ENCODE measurements at places on chromosomes 16 and 17.

DNA sequence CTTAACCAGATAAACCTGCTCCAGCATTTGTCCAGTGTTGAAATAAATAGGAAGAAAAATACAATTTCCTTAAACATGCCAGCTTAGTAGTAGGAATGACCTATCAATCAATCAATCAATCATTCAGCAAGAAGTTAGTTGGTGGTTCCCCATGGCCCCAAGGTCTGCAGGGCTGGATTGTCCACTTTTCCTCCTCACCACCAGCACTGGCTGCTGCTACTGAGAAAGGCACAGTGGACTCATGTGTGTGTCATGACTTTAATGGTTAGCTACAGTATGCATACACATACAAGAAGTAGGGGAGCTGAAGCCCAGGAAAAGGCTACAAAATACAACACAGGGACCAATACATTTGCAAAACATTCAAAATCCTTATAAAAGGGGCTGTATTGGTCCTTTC, 4.4 kb downstream of the SETD6 start:
- no peak for DNase-seq

- no peak for DNase-seq
These were observed 3.0 kb upstream of the ZNF213 start for GRCh38 chr16:3131755-3132377.

GRCh38 chr17:64216338-64217248, 46.5 kb downstream of the TEX2 start:
- DNase-seq = peak; percentile 30

DNA sequence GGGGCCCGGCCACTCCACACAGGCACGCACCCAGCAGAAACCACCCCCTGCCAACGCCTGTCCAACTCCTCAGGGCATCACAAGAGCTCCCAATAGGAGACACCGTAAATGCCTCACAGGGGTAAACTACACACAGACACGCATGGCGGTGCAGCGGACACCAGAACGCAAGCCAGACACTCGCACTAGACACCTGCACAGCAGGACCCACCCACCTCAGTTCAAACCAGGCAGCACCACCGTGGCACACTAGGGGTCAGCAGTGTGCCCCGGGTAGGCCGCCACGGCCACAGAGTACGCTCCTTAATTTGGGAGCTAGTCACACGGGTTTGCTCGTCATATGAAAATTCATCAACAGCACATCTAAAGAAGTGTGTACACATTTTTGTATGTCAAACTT, 3.4 kb downstream of the SLC38A10 start:
- DNase-seq = peak; percentile 73

- DNase-seq = no peak
These were observed 40.1 kb upstream of the CLEC19A start for GRCh38 chr16:19245326-19245925.

- DNase-seq = no peak
These were observed 97.1 kb upstream of the SALL1 start for GRCh38 chr16:51248217-51248616.

DNA sequence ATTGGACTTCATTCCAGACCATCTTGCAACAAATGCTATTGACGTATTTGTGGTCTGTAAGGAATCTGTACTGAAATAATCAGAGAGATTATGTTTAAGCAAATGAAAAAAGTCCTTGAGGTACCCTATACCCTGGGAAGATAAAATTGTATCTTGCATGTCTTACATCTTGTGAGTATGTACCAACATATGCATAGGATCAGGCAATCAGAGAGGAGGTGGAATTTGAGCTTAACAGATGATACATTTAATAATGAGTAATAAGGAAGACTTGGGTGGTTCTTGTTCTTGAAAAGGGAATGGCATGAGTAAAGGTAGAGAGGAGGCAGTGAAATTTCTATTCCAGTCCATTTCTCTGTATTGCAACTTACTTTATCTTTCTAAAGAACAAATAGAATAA, 10.6 kb downstream of the MOSMO start:
- DNase-seq = no peak

GRCh38 chr17:81295676-81296381, 722 bp upstream of the SLC38A10 start:
- DNase-seq = peak; percentile 55

- peak; percentile 22 for DNase-seq
These were observed 21.7 kb downstream of the ACSF3 start for GRCh38 chr16:89115216-89115861.

DNA sequence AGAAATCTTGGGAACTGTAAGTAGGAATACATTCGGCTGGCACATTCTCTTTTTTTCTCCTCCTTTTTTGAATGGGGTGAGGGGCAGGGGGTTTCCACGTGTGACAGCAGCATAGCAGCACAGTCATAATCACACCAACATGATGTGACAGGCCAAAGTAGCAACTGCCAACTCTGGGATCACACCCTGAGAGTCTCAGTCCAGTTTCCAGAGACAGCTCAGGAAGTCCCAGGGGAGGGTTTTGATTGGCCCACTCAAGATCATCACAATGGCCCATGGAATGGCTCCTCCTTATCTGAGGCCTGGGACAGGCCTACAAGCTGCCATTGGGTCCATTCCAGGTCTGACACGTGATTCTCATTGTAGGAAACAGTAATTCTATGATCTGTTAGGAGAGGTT, 207.1 kb upstream of the ASIC2 start:
- no peak for DNase-seq

DNA sequence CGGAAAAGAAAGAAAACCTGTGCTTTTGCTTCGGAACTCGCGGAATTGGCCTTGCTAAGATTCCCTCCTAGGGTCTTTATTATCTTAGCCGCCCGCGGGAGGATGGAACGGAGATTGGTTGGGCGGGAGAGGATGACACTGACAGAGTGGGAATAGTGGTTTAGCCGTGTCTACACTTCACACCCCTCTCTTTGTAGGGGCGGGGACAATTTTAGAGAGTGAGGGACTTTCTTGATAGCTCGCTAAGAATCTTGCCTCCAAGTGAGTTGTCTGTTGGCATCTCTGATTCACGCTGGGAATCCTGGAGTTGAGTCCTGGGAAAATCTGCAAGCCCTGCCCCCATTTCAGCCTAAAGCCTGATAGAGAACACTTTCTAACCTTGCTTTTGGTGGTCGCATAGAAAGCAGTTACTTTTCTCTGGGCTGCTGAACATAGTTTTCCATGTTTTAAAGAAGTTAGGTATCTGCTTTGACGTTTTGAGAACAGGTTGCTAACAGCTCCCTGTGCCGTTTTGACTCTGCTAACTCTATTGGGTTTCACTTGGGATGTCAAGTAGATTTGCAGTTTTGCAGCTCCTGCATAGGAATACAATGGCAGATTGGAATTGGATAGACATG, 697 bp downstream of the NOL11 start:
- DNase-seq = no peak

GRCh38 chr16:6232056-6232455, 1100.6 kb upstream of the RBFOX1 start:
- DNase-seq = no peak

- DNase-seq = no peak
These were observed 46.1 kb upstream of the NLK start for GRCh38 chr17:27996202-27997043.

DNA sequence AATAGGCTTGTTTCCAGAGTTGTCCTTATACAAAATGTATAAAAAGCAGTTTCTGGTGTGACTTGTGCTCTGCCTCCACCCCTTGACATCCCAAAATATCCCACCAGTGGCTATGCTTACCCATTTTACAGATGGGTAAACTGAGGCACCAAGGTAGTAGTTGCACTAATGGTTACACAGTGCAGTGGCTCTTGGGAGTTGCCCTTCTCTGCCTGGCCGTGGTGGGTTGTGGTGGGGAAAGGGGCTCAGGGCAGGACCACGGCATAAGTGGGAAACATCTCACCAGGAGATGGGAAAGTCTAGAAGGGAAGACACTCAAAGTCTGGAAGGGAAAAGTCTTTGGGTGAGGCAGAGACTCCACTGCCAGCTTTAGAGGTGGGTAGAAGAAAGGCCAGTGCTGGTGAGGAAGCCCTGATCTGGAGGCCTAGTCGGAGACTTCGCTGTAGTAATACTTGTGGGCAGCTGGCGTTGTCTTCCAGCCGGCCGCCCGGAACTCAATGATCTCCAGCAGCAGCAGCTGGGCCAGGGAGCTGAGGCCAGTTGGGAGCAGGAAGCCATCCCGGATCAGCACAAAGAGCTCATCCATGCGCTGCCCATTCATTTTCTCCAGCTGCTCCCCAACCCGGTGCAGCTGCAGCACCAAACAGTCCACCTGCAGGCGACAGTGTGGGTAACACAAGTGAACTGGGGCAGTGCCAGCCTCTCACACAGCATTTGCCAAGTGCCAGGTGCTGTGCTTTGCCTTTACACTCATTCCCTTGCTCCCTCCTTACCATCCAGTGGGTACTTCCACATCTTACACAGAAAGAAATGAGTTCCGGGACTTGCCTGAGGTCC, 4.5 kb downstream of the MIF4GD start:
- peak; percentile 58 for DNase-seq

DNA sequence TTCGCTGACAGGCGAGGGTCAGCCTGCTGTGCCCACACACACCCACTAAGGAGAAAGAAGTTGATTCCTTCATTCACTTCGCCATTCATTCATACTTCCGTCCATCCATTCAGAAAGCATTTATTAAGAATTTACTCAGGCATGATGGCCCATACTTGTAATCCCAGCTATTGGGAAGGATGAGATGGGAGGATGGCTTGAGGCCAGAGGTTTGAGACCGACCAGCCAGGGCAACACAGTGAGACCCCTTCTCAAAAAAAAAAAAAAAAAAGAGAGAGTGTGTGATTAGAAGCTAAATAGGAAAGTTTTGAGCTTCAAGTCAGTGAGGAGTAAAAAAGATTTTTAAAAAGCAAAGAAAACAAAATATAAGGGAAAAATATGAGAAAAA, 8.7 kb downstream of the CES2 start:
- no peak for DNase-seq

- DNase-seq = no peak
These were observed 189.4 kb downstream of the CCT6B start for GRCh38 chr17:34771891-34772290.

DNA sequence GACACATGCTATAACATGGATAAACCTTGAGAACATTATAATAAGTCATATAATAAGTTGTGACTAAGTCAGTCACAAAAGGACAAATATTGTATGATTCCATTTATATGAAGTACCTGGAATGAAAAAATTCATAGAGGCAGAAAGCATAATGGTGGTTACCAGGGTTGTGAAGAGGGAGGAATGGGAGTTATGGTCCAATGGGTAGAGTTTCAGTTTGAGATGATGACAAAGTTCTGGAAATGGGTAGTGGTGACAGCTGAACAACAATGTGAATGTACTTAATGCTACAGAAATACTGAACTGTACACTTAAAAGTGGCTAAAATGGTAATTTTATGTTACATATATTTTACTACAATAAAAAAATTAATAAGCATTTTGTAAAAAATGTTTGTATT, 49.7 kb downstream of the MYO1D start:
- DNase-seq = no peak

GRCh38 chr17:77839698-77840512, 118.6 kb upstream of the TNRC6C start:
- no peak for DNase-seq

DNA sequence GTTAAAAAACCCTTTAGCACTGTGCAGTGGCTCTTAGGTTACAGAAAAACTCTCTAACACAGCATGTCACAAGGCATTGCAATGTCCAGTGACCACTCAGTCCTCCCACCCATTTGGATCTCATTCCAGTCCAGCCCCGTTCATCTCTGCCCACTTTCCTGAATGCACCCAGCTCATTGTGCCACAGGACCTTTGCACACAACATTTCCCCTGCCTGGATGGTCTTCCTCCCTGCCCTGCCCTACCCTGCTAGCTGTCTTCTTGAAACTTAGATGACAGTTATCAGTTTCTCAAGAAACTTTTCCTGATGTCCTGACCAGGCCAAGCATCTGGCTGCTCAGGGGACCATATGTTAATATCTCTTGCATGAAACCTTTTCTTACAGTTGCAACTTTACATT, 67.2 kb downstream of the WWP2 start:
- DNase-seq = no peak

DNA sequence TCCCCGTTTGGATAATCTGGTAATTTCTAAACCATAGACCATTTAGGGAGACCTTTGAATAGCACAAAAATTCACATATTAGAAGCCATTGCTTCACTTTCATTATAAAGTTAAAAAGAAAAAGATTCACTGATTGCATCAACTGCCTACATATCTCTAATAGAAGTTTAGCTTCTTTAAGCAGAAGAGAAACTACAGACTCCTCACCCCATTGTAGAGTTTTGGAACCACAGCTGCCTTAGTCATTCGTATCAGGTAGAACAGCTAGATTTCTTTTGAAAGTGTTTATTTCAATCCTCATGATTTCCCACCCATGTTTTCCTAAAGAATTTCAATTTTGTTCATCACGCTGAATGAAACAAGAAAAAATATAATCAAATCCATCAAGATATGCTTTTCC, 144.8 kb downstream of the CDH8 start:
- no peak for DNase-seq

GRCh38 chr16:75402821-75403475, 30.4 kb downstream of the CFDP1 start:
- DNase-seq = peak; percentile 65

- DNase-seq = no peak
These were observed 175.5 kb downstream of the LGALS9B start for GRCh38 chr17:20291853-20292252.

- no peak for DNase-seq
These were observed 48.6 kb upstream of the ZNF469 start for GRCh38 chr16:88333848-88334777.

DNA sequence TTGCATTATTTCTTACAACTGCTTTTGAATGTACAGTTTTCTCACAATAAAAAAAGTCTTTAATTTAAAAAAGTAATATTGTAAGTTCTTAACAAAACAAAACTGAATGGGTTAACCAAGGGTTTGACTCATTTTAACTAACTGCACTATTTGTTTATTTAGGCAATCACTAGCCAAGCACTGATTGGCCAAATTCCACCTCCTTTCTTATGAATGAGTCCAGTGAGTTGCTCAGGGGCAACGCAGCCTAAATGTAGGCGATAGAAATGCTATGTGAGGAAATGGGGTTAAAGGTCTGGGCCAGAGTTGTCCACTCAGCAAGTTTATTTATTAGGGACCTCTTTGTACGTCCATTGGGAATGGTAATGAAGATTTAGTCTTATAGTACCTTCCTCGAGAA, 89.6 kb upstream of the MAF start:
- DNase-seq = no peak

DNA sequence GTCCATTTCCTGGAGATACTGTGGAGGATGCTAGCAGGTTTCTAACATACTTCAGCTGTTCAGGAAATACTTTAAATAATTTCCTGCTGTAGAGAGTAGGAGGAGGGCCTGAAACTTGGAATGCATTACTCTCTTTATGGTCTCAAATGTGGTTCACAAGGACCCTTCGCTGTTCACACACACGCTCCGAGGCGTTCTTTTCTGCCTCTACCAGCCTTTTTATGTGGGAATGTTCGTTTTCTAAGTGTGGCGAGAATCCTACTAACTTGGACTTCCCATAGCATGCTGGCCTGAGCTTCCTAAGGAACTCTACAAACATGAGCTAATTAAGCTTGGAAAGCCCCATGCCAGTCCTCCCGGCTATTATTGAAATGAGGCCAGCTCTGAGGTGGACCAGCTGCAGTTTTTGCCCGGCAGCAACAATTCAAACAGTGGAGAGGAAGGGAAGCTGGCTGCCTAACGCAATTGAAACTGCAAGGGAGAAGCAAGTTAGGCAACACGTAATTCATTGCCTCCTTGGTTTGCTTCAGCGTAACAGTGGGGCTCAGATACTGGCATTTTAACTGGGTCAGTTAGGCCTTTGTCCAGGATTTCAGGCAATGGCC, 18.9 kb downstream of the KPNA2 start:
- DNase-seq = peak; percentile 85
